ENCODE measurements at places on chromosomes 7 and 10.
A peak's percentile ranks its signal among the peaks of the same experiment; 100 is the strongest.

DNA sequence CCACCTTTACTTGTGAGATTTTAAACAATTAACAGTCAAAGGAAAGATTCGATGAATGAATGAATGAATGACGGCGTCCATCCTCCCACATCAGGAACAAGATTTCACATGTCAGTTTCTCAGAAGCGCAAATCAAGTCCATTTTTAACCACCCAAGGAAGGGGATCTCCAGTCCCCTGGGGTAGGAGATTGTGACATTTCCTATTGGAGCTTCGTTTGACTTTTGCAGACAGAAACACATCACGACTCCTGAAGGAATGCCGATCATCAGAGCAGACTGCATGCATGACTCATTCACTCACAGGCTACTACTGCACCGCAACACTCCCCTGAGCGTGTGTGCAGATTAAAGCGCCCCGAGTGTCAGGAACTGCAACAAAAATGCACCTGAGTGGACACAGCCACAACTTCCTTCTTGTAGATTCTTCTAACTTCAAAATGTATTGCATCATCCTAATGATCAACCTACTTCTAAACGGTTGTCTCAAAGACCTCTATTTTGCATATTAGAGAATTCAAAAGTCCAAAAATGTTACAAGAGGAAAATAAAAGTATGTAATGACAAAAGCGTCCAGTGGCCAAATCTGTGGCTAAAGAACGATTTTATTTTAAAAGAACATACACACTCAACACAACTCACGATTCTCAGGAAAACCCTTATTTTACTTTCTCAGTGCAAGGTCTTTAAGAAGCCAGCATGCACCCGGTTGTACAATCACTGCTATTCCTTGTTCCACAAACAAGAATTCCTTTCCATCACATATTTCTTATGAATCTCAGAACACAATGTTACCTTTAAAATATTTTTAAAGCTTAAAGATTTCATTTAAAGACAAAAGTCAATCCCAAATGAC lies 172.6 kb downstream of the FAM107B start:
- DNase-seq, result peak; percentile 55

DNA sequence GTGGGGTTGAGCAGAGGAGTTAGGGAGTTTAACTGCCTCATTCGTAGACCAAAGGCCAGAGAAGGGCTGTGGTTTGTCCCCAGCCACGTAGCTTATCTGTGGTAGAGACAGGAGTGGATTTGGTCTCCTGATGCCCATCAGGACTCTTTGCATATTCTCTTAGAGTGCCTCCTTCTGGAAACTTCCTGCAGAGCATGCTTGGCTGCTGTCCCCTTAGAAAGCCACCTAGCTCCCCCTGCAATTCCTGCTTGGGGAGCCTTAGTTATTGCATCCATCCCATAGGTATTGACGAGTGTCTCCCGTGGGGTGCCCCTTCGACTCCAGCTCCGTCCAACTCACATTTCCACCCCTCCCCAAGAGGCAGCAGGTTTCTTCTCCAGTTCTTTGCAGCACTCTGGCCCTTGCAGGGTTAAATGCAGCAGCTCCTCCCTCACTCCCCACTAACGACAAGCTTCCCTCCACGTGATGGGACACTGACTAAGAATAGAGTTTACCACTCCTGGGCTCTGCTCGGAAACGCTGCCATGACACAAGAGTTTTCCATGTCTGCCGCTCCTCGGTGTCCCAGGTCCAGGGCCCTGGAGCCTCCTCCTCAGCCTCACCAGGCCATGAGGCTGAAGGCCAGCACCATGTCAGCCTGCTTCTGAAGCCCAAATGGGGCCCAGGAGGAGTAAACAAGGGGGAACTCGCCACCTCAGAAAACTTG lies 147.8 kb upstream of the UNC5B start:
- DNase-seq, result no peak

DNA sequence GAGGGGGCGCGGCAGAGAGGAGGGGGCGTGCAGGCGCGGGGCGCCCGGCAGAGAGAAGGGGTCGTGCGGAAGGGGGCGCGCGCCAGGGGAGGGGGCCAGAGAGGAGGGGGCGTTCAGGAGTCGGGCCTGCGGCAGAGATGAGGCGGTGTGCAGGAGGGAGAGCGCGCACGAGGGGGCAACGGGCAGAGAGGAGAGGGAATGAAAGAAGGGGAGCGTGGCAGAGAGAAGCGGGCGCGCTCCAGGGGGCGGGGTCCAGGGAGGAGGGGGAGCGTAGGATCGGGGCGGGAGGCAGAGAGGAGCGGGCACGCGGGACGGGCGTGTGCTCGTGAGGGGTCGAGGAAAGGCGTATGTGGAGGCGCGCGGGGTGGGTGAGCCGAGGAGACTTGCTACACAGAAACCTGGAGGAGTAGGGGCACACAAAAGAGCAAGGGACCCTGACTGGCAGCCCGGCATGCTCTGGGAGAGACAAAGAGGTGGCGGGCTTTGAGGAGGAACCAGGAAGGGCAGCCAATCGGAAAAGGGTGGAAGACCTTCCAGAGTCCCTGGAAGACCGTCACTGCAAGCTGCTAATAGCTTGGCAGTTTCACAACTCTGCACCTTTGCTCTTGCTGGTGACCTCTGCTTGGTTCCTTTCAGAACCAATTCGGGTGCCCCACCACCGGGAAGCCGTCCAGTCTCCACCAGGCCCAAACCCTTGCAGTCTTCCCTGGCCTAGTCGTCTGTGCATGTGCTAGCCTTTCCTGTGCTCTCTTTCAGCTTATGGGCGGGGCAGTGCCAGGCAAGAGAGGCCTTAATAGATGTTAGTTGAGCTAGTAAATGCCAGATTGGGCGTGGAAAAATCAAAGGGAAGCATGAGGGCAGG lies 639 bp downstream of the DYDC2 start:
- DNase-seq, result peak; percentile 13

GRCh38 chr7:86790383-86790782 lies 146.7 kb downstream of the GRM3 start:
- DNase-seq, result no peak

GRCh38 chr10:6503171-6503570 lies 76.9 kb downstream of the PRKCQ start:
- DNase-seq, result no peak

GRCh38 chr10:35349389-35349915 lies 13.1 kb downstream of the CCNY start:
- DNase-seq, result no peak

GRCh38 chr10:12849319-12850181 lies 152.0 kb downstream of the CCDC3 start:
- no peak for DNase-seq

All from activated naive CD8-positive, alpha-beta T cell treated with anti-CD3 and anti-CD28 coated beads, Interleukin-2, amount 50 U/mL, for 24 hours (primary cell).